ENCODE measurements at places on chromosomes 12 and 14. TPM values are rescaled to one million over a fixed set of nuclear protein-coding genes. Genes with fewer than 3 reads are reported as not detected.

- H3K36me3 ChIP-seq, result no peaks in the 10 kb centered on the region
- peaks cover 21% of the 10 kb centered on the region for H3K4me1 ChIP-seq
- no peak overlapping the region for H3K4me3 ChIP-seq
- no peak for DNase-seq
- H3K27ac ChIP-seq, result no peak overlapping the region
- no peaks in the 10 kb centered on the region for H3K27me3 ChIP-seq
These were observed 30.9 kb downstream of the NT5DC3 start for GRCh38 chr12:103810111-103810510.

GRCh38 chr12:30761730-30762129 lies 7.0 kb upstream of the CAPRIN2 start:
- no peak for DNase-seq
- H3K4me3 ChIP-seq, result no peak overlapping the region
- no peaks in the 10 kb centered on the region for H3K4me1 ChIP-seq
- no peak overlapping the region for H3K27ac ChIP-seq
- no peaks in the 10 kb centered on the region for H3K36me3 ChIP-seq

DNA sequence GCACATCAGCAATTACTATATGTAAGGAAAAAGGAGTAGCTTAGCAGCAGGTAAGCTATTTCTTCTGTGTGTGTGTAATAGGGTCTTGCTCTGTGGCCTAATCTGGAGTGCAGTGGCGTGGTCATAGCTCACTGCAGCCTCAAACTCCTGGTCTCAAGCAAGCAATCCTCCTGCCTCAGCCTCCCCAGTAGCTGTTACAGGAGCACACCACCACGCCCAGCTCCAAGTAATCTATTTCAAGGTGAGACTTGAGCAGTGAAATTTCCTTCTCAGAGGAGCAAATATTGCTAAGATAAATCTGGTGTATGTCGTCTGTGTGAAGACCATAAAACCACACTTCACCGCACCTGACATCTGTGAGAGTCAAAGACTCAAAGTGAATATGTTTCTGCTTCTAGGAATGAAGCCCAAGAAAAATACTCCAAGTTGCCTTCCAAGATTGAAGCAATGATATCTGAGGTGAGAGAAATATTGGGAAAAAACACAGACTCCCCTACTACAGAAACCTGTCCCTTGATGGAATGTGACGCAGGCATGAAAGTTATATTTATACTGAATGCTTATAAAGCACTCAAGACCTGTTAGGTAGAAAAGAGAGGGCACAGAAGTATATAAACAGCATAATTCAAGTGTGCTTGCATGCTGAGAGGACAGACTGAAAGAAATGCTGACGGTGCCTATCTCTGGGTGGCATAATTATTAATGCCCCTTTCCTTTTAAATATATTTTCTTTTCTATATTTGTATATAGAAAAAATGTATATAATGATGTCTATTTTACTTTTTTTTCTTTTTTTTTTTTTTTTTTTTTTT lies 2.5 kb upstream of the SELPLG start:
- H3K4me1 ChIP-seq, result peaks cover 12% of the 10 kb centered on the region
- H3K36me3 ChIP-seq, result no peaks in the 10 kb centered on the region
- no peak for DNase-seq
- H3K27me3 ChIP-seq, result no peaks in the 10 kb centered on the region
- no peak overlapping the region for H3K27ac ChIP-seq
- no peak overlapping the region for H3K4me3 ChIP-seq

GRCh38 chr14:89856871-89857345 lies 97.6 kb downstream of the EFCAB11 start:
- no peak for DNase-seq
- H3K4me3 ChIP-seq, result no peak overlapping the region
- H3K4me1 ChIP-seq, result peaks cover 5% of the 10 kb centered on the region
- H3K27me3 ChIP-seq, result no peaks in the 10 kb centered on the region
- no peak overlapping the region for H3K27ac ChIP-seq
- no peaks in the 10 kb centered on the region for H3K36me3 ChIP-seq

AQP5 gene
- total RNA-seq, result 0.67 TPM

GRCh38 chr12:23049180-23049579 lies 424.2 kb downstream of the ETNK1 start:
- no peak overlapping the region for H3K27ac ChIP-seq
- peak; percentile 22 for DNase-seq
- peaks cover 3% of the 10 kb centered on the region for H3K4me1 ChIP-seq
- H3K36me3 ChIP-seq, result no peaks in the 10 kb centered on the region
- H3K27me3 ChIP-seq, result no peaks in the 10 kb centered on the region
- H3K4me3 ChIP-seq, result no peak overlapping the region

GPD1 gene
- not detected for total RNA-seq

GRCh38 chr14:69398818-69399210 lies 322 bp downstream of the SLC39A9 start:
- H3K27ac ChIP-seq, result peak overlapping the region; percentile 92
- peaks cover 31% of the 10 kb centered on the region for H3K4me1 ChIP-seq
- H3K36me3 ChIP-seq, result peaks cover 15% of the 10 kb centered on the region
- H3K27me3 ChIP-seq, result no peaks in the 10 kb centered on the region
- H3K4me3 ChIP-seq, result peak overlapping the region; percentile 84

DNA sequence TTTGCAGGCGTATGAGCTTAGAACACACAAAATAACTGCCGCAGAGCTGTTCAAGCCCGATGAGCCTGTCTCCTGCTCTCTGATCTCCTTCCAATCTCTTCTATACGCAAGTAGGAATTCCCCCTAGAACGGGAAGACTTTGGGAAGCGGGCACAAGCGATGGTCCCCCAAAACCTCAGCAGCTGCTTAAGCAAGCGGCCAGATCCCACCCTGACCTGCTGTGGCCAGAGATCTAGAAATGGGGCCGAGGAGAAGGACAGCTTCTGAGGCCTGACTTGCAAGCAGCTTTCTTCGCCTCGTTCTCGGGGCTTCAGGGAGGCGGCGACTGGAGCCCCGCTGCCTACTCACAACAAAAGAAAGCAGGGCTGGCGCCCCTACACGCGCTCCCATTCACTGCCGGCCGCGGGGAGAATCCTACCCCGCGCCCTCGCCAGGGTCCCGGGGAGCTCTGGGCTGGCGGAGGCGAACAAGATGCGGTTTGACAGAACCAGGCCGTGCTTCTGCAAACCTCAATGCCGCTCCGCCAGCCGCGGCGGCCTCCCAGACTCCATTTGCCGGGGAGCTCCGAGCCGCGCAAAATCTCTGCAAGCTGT lies 922 bp downstream of the TBX5 start:
- no peaks in the 10 kb centered on the region for H3K4me1 ChIP-seq
- peaks cover 79% of the 10 kb centered on the region for H3K27me3 ChIP-seq
- H3K36me3 ChIP-seq, result no peaks in the 10 kb centered on the region
- no peak overlapping the region for H3K27ac ChIP-seq

OAS2 gene
- 3.1 TPM for total RNA-seq

GRCh38 chr14:101763941-101764709 lies 2.6 kb downstream of the PPP2R5C start:
- no peak overlapping the region for H3K27ac ChIP-seq
- peaks cover 16% of the 10 kb centered on the region for H3K27me3 ChIP-seq
- H3K4me1 ChIP-seq, result peaks cover 6% of the 10 kb centered on the region
- H3K36me3 ChIP-seq, result no peaks in the 10 kb centered on the region
- no peak for DNase-seq

GRCh38 chr12:62789851-62790250 lies 145.1 kb downstream of the PPM1H start:
- H3K27ac ChIP-seq, result peak overlapping the region; percentile 67
- H3K27me3 ChIP-seq, result no peaks in the 10 kb centered on the region
- no peak overlapping the region for H3K4me3 ChIP-seq
- DNase-seq, result peak; percentile 66
- no peaks in the 10 kb centered on the region for H3K36me3 ChIP-seq

DNA sequence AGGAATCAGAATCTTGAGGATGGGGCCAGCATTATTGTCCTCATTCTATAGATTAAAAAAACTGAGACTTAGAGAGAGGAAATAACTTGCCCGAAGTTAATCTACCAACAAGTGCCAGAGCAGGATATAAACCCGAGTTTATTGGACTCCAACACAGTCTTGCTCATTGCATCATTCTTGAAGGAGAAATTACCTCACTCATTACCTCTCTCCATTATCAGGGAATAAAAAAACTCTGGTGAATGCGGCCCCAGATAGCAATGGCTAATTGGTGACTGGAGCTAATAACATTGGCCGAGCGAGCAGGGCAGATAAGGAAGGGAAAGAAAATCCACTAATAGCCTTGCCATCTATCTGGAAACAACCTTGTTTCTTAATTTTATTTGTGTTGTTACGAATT lies 24.7 kb upstream of the TMED10 start:
- H3K27me3 ChIP-seq, result no peaks in the 10 kb centered on the region
- H3K4me1 ChIP-seq, result peaks cover 17% of the 10 kb centered on the region
- no peak for DNase-seq
- no peak overlapping the region for H3K27ac ChIP-seq
- no peaks in the 10 kb centered on the region for H3K36me3 ChIP-seq

- peaks cover 10% of the 10 kb centered on the region for H3K4me1 ChIP-seq
- H3K27ac ChIP-seq, result no peak overlapping the region
- H3K4me3 ChIP-seq, result no peak overlapping the region
- H3K36me3 ChIP-seq, result no peaks in the 10 kb centered on the region
These were observed 362.1 kb downstream of the RAD51B start for GRCh38 chr14:68181519-68182326.

LRFN5 gene
- not detected for total RNA-seq

GUCY2C gene
- total RNA-seq, result not detected

KLRK1 gene
- not detected for total RNA-seq

DNA sequence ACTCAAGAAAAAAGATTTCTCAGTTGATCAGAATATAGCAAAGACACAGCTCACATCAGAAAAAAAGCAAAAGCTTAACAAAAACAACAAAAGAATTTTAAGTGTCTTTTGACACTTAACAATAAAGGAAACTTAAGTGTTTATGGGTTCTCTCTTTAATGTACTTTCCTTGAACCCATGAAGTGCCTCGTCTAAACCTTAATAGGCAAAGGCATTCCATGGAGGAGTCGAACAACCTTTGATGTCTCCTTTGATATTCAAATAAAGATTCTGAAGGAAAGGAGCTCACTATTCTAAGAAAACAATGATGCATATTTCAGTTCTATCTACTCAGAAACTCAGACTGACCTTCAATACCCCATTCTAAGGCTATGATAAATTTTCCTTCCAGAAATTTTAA lies 116.7 kb downstream of the TMTC1 start:
- no peaks in the 10 kb centered on the region for H3K4me1 ChIP-seq
- no peaks in the 10 kb centered on the region for H3K36me3 ChIP-seq
- H3K27ac ChIP-seq, result no peak overlapping the region
- H3K4me3 ChIP-seq, result no peak overlapping the region
- DNase-seq, result no peak

DNA sequence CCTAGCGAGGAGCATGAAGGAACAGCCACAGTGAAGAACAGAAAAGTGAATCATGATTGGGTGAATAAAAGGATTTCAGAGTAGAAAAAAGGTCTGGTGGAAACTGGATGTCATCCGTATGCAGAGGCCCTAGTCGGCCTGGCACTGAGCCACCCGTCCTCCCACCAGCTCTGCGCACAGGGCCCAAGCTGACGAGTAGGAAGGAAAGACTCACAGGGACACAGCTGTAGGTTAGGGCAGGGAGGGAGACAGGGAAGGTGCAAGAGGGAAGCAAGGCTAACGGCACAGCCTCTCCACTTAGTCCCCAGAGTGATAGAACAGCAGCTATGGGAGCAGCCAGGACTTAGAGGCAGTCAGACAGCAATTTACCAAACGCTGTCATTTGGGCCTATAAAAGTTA lies 112.6 kb downstream of the KCNK10 start:
- H3K36me3 ChIP-seq, result no peaks in the 10 kb centered on the region
- H3K27ac ChIP-seq, result no peak overlapping the region
- H3K27me3 ChIP-seq, result no peaks in the 10 kb centered on the region
- no peak for DNase-seq
- no peaks in the 10 kb centered on the region for H3K4me1 ChIP-seq
- no peak overlapping the region for H3K4me3 ChIP-seq

DNA sequence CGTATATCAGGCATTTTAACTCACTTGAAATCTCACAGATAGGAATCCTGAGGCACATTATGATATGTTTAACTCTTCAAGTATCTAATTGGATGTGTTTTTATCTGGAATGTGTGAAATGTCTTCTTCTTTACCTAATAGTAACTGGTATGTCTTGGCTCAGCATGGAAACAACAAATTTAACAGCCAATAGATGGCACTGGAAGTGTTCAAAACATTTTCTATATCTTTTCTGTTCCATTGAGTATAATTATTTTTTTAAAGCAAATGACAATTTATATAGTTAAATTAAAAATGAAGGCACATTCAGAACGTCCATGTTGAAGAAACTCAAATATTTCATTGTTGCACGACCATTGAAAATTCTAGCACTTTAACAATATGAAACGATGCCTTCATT lies 164.6 kb upstream of the SLC16A7 start:
- H3K27ac ChIP-seq, result no peak overlapping the region
- H3K4me3 ChIP-seq, result no peak overlapping the region
- DNase-seq, result peak; percentile 11
- no peaks in the 10 kb centered on the region for H3K27me3 ChIP-seq
- no peaks in the 10 kb centered on the region for H3K4me1 ChIP-seq

KCNC2 gene
- not detected for total RNA-seq

GRCh38 chr12:131723532-131723931 lies 12.6 kb downstream of the SFSWAP start:
- no peaks in the 10 kb centered on the region for H3K27me3 ChIP-seq
- H3K36me3 ChIP-seq, result peaks cover 35% of the 10 kb centered on the region
- H3K27ac ChIP-seq, result no peak overlapping the region
- H3K4me1 ChIP-seq, result no peaks in the 10 kb centered on the region
- DNase-seq, result no peak

DNA sequence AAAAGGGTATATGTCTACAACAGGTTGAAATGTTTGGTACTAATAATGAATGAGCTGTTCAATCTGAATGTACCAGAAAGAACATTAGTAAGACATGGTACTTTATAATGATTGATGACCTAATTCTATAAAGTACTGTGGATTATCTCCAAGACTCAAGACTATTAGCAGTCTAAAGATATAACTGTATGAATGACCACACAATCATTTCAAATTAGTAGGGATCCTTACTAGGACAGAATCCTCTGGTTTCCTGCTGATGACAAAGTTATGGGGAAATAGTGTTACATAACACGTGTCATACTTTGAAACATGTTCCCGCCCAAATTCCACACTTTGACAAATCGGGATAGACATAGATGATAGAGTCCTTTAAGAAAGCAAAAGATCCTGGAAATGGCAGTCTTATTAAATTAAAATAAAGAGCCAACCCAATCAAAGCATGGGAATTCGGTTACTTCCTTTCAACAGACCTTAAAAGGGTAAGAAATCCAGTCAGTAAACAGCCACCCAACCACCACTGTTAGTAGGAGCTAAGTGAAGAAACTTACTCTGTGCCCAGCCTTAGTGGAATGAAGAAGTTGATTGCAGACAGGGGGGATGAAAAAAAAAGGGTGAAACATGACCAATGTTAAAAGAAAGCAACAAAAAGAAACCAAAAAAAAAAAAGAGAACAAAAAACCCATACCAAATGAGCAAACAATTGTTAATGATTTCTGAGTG lies 2.8 kb downstream of the VPS29 start:
- no peak overlapping the region for H3K27ac ChIP-seq
- no peak for DNase-seq
- peaks cover 9% of the 10 kb centered on the region for H3K36me3 ChIP-seq
- no peak overlapping the region for H3K4me3 ChIP-seq
- H3K4me1 ChIP-seq, result peaks cover 13% of the 10 kb centered on the region
- no peaks in the 10 kb centered on the region for H3K27me3 ChIP-seq

DNA sequence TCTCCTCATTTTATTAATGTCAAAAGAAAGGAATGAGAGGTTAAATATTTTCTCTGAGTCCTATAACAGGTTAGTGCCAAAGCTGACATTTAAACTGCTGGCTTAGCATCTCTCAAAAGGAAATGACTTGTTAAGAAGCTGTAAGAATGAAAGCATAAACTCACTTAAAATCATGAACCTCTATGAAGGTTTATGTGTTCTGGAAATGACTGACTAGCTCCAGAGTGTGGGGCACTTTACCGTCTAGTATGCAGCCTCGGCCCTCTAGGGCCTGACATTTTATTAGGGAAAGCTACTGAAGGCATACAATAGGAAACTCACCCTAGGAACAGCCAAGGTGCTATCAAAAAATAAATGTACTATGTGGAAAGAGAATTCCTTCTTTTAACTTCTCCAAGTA lies 35.1 kb downstream of the SPX start:
- H3K36me3 ChIP-seq, result no peaks in the 10 kb centered on the region
- H3K4me3 ChIP-seq, result no peak overlapping the region
- H3K27me3 ChIP-seq, result no peaks in the 10 kb centered on the region

All from endothelial cell of umbilical vein (primary cell).